ENCODE measurements at places on chromosomes 7 and 10.

DNA sequence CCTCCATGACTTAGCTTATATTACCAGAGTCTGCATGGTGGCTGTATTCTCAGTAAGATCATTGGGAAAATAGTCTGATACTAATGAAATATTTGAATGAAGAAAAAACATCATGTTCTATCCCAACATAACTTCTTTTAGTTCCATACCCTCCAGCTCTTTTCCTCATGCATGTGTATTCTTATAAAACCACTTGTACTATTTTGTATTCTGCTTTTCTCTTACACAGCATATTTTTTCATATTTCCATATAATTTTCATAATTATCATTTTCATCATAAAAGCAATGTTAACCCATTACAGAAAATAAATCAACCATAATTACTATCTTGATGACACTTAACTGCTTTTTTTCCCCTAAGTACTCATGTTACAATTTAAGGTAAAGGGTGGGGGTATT, 371.2 kb upstream of the LRGUK start:
- DNase-seq: no peak

DNA sequence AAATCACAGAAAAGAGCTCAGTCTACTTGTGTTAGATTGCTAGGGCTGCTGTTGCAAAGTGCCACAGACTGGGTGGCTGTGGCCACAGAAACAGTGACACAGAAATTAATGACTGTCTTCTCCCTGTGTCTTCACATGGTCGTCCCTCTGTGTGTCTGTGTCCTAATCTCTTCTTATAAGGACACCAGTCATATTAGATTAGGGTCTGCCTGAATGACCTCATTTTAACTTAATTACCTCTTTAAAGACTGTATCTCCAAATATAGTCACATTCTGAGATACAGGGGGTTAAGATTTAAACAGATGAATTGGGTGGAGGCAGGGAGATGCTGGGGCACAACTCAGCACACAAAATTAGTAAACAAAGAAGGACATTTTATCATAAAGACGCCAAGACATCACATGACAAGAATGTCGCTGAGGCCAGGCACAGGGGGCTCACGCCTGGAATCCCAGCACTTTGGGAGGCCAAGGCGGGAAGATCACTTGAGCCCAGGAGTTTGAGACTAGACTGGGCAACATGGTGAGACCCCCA, 23.3 kb upstream of the PARD3 start:
- DNase-seq: no peak

GRCh38 chr7:71752171-71752935, 620.4 kb downstream of the GALNT17 start:
- DNase-seq: no peak

GRCh38 chr7:121016966-121017365, 28.5 kb downstream of the CPED1 start:
- DNase-seq: no peak

- DNase-seq: no peak
Observed at GRCh38 chr10:102770108-102770482, 26.3 kb downstream of the WBP1L start.

- no peak for DNase-seq
Observed at GRCh38 chr7:96116173-96116572, 205.7 kb downstream of the SLC25A13 start.

GRCh38 chr7:70953796-70954195, 178.1 kb upstream of the GALNT17 start:
- DNase-seq: no peak

DNA sequence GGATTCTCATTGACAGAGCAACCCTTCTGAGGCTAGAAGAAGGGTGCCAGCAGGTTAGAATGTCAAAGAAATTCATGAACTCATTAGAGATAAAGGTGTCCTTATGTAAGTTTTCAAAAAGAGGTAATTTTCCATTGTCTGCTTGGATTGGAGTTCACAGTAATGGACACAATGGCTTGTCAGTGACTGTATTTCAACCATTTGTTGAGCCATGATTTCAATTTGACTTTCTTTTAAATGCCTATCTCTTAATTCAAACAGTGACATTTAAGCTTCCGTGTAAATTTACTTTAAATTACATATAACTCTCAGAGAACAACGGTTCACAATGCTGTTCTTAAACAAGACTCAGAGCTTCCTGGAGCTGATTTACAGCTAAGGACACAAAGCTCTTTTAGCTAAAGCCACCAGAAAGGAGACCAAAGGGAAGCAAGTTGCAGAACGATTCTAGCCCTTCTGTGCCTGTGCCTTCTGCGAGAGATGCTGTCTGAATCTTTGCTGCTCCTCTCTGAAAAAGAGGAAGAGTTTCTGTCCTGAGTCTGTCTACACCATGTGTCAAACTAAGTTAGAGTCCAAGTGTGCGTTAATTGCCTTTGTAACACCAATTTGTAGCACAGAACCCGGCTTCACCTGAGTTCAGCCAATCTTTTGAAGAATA, 42.2 kb upstream of the PFKP start:
- DNase-seq: no peak

DNA sequence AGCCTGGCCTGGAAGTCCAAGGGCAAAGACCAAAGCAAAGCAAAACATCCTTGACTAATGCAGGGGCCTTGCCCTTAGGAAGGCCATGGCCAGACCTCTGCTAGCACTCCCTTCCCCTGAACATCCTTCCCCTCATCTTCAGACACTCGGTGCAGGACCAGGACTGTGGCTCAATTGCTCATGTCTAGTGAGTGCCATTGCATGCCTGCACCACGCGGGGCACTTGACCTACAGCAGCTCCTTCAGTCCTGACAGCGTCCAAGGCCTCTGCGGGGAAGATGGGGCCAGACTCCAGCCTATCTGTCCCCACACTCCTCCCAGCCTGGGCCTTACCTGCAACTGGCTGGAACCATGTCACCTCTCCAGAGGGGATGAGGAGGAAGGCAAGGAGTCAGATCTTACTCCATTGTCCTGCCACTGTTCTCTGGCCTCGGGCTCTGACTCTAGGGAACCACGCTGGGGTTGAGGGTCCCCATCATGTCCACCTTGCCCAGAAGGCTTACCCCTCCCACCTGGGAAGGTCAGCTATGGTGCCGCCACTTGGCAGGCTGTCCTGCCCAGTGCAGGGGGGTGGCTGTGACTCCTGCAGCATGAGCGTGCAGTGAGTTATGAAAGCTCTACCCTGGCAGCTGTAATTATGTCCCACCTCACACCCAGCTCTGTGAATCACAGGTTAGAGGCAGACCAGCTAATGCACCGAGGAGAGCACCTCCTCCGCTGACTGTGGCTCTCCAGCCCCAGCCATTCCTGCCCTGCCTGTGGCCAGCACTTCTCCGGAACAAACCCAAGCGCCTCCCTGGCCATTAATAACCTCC, 16.1 kb downstream of the DRGX start:
- DNase-seq: no peak

DNA sequence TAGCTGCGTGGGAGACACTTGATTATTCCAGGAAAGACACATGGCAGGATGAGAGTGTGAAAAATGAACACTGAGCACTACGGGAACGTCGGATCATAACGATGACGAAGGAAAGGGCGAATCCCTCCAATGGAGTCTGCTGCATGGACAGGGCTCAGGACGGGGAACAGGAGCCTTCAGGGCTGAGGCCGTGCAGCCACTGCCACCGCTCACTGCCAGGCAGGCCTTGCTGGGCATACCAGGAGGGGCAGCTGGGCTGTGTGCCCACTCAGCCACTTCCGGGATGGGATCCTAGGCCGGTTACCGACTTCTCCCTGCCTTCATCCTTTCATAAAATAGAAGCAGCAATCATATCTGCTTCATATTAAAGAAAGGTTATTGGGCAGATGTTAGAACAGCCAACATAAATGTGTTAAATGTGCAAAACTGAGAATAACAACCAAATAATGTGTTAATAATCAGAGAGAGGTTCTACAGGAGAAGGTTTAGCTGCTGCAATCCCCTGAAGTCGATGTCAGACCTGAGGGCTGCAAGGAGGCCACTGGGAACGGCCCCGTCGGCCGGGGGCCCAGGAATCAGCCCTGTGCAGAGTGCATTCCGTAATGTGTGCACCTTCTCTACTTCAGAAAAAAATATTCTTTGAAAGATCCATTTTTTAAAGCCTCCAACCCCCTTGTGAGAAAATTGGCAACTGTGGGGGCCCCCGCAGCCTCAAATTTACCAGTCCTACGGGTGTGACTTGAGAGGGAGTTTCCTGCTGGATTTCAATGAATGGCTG, 63.6 kb downstream of the ADARB2 start:
- no peak for DNase-seq

GRCh38 chr7:98629001-98629431, 11.9 kb downstream of the NPTX2 start:
- DNase-seq: no peak

- DNase-seq: no peak
Observed at GRCh38 chr10:31149835-31150512, 118.3 kb upstream of the ZNF438 start.

- no peak for DNase-seq
Observed at GRCh38 chr7:823649-824048, 8.6 kb upstream of the SUN1 start.

DNA sequence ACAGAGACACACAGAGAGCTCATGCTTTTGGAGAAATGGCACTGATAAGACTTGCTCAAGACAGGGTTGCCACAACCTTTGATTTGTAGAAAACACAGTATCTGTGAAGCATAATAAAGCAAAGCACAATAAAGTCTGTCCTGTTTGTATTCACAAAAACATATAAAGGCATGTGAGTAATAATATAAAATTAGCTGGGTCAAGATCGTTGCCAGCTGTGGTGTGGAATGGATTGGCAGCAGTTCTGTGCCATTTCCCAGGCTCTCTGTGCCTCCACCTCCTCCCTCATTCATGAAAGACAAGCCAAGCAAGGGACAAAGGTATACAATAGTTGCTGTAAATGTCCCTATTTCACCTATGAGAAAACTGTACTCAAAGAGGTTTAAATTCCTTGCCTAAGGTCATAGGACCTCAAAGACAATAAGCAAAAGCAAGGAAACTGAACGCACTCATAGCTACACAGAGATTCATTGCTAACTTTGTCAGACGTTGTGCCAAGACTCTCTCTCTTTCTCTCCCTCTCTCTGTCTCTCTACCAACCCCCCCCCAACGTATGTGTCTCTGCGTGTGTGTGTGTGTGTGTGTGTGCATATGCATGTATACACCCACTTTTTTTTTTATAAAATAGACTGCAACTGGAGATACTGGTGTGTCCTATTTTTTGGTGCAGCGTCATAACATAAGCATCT, 31.8 kb downstream of the CHST3 start:
- DNase-seq: no peak

DNA sequence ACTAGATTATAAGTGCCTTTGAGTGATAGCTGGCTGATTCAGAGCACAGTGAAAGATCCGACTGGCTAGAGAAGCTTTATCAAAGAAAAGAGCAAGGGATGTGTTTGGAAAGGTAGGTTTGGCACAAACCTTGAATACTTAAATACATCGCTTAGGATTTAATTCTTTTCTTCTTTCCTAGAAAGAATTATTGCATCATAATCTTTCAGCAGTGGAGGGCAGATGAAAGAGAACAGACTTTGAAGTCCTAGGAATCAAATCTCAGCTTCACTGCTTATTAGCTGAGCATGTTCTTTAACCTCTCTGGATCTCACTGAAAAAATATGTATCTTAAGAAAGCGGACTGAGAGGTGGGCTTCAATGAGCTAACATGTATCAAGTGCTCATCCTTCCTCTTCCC, 122.8 kb downstream of the ZNF365 start:
- DNase-seq: no peak

DNA sequence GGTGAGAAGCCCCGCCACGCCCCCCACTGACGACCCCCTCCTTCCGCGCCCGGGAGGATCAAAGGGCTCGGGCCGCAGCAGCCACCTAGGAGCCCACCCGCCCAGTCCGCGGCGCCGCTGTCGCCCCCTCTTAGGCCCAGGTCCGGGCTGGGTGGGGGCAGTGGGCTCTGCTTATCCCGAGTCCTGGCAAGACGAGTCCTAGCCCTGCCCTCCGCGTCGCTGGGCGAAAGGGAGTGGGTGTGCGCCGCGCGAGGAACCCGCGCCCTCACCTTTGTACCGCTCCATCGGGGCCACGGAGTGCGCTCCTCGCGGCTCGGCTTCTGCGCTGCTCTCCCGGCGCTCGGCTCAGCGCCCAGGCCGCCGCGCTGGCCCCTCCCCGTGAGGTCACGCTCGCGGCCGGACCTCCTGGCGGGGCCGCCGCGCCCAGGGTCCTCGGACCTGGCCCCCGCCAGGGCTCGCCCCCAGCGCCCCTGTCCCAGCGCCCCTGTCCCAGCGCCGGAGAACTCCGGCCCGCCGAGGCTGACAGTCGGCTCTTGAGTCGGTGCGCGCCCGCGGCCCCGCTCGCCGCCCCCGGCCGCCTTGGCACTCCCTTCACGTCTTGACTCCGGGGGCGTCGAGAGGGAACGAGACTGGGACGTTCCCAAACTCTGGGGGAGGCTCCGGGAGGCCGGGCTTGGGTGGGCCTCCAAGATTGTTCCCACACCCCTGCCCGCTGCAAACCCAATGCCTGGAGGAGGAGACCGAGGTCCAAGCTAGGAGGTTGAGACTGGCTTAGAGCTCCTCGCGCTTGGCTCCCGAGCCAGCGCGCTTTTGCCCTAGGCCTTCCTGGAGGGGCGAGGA, at the start of gene AFAP1L2:
TSS of gene AFAP1L2 (minus strand) at position 332 of the 840 bp plus-strand sequence. CDS start at position 285, 47 bp downstream.
- no peak for DNase-seq

- no peak for DNase-seq
Observed at GRCh38 chr7:88204525-88205110, 15.2 kb downstream of the SRI start.

DNA sequence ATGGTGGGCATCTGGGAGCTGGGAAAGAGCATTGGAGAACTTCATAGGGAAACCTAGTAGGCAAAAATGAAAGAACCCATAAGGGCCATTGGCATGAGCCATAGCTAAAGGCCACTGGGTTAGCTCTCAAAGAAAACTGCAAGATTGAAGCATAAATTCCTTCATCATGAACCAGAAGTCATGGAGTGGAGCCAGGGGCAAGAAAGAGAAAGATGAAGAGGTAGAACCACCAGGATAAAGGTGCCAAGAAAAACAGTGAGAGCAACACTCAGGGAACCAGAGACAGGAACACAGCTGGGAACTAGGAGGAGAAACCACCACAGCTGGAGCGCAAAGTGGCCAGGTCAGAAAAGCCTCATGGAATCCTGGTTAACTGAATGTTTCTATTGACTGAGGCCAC, 11.5 kb upstream of the SGMS1 start:
- DNase-seq: no peak

DNA sequence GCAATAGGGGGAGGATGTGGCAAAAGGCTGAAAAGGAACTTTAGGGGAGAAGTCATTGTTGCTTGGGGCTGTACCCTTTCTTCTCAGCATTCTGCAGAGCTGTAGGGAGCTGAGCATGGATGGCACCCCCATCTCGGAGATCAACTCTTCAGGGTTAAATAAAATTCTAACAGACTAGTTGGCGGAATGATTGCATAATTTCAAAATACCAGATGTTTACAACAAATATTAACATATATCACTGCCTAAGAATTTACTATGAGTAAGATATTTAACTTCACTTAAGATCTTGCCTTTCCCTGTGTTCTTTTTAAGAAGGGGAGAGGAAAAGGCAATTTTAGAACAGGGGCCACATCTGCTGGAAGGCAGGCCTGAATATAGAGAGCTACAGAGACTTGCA, 509 bp upstream of the OR2F1 start:
- no peak for DNase-seq

DNA sequence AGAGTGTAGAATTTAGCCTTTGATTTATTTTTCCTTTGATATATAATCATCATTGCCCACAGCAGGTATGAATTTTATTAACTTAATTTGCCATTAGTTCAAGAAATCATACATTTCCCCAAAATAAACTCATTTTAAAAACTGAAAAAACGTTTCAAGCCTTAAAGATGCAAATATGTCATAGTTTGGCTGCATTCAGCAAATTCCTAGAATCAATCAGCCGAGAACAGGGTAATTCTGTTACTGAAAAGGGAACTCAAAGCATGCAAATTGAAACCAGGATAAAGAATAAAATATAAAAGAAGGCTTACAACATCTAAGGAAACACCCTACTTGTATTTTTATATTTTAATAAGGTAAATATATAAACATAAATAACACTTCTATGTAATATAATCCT, 233.8 kb upstream of the PRKCQ start:
- no peak for DNase-seq

All from stimulated activated CD8-positive, alpha-beta memory T cell treated with anti-CD3 and anti-CD28 coated beads, Interleukin-15, amount 100 ng/mL, for 4 hours (primary cell).